ENCODE measurements at places on chromosomes 3 and 15.
A peak's percentile ranks its signal among the peaks of the same experiment; 100 is the strongest.

DNA sequence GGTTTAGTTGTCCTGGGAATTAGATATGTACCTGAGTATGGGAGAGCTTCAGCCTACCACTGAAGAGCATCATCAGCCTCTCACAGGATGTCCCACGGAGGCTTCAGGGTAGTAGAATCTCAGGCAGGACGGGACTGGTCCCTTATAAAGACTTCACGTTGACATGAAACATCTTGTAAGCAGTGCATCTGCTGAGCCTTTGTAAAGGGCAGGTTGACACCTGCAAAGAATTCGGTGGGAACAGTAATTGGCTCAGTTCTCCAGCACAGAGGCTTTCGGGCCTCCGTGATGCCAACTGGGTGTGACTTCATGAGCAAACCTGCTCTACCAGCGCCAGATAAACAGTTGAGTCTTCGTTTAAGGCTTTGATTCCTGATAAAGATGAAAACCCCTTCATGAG lies 26.9 kb upstream of the AVEN start:
- DNase-seq: no peak

DNA sequence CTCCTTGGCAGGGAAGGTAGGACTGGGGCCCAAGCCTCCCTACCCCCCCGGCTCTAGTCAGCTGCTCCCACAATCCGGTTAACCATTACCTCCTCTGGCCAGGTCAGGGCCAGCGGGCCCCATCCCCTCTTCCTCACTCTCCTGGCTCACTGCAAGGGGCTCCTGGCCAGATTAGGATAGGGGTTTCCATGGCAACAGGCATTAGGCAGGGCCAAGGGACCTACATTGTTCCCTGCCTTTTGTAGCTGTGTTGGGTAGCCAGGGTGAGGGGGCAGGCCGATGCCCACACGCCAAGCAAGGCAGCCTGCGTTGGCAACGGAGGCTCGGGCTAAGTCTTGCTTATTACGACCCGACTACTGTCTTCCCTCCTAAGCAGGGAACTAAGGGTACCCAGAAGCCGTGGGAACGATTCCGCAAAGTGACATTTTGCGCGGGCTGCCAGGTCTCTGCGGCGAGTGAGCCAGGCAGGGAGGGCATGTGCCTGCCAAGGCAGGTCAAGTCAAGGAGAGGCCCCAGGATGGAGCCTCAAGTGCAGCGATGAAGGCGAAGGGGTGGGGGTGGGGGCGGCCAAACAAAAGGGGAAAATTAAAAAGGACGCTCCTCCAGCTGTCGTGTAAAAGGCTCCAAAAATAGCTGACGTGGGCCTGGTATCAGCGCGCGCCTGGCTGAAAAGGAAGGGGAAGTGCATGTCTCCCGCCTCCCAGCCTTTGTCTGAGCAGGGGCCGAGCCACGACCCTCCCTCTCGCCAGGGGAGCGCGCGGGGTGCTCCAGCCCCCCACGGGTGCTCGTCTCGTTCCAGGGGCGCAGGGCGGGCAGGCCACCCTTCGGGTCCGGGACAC lies 919 bp downstream of the IDH2 start:
- DNase-seq: peak; percentile 33

- DNase-seq: no peak
These were observed 36.5 kb downstream of the RAF1 start for GRCh38 chr3:12627370-12627769.

DNA sequence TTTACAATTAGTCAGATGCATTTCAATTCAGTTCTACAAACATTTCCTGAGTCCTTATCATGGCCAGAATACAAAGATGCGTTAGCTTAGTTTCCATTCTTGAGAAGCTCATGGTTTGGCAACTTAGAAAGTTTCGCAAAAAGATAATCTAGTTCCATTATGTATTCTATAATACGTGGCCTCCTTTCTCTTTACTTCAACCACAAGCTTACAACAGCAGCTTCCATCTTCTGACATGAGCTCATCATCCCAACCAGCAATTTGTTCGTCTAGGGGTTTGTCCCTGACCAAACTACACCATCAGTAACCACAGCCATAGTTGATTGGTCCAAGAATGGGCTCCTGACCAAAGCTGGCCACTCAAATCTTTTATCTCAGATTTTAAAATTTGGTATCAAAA lies 267.6 kb upstream of the TBC1D5 start:
- no peak for DNase-seq

- DNase-seq: no peak
These were observed 10.0 kb downstream of the WWTR1 start for GRCh38 chr3:149647812-149648211.

- DNase-seq: no peak
These were observed 26.8 kb downstream of the FBXW12 start for GRCh38 chr3:48398701-48399386.

Data from stimulated activated CD4-positive, alpha-beta T cell treated with anti-CD3 and anti-CD28 coated beads, Interleukin-4, amount 100 ng/mL, for 4 hours (primary cell).